ENCODE measurements at places on chromosomes 5 and 9. TPM values are rescaled to one million over a fixed set of nuclear protein-coding genes. Genes with fewer than 3 reads are reported as not detected.

GRCh38 chr5:141649972-141650371 is 1.2 kb downstream of the FCHSD1 start:
- peak overlapping the region; percentile 96 for H3K27ac ChIP-seq
- peaks cover 16% of the 10 kb centered on the region for H3K36me3 ChIP-seq
- H3K4me1 ChIP-seq, result peaks cover 31% of the 10 kb centered on the region
- peak overlapping the region; percentile 92 for H3K4me3 ChIP-seq
- no peak for DNase-seq

DNA sequence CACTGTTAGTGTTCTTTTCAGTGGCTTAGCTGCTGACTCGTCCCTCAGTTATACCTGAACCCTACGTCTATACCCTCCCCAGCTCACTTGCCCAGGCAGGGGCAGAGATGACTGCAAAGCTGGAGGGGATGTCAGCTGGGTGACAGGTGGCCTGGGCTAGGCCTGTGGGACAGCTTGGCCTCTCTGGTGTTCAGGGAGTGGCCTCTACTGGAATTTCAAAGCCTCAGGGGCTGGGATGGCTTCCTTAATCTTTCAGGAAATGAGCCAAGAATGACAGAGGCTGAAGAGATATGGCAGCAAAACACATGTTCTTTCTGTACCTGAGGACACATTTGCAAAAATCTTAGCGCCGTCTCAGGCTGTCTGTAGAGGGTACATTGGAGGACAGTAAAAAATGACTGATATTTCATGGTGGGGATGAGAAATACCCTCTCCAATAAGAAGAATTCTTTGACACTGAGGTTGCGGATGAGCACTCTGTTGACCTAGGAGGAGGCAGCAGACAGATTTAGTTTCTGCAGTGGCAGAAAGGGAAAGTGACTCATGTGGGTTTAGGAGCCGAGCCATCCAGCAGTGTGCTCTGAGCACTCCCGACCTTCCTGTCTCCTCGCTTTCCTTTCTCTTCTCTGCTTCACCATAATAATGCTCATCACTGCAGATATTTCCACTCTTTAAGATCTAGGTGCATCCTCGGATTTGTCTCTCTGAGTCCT is 54.4 kb downstream of the ENTREP1 start:
- no peak overlapping the region for H3K27ac ChIP-seq
- H3K27me3 ChIP-seq, result no peaks in the 10 kb centered on the region
- H3K36me3 ChIP-seq, result no peaks in the 10 kb centered on the region
- H3K4me1 ChIP-seq, result no peaks in the 10 kb centered on the region

- H3K36me3 ChIP-seq, result no peaks in the 10 kb centered on the region
- no peak overlapping the region for H3K4me3 ChIP-seq
- peaks cover 2% of the 10 kb centered on the region for H3K27me3 ChIP-seq
Observed at GRCh38 chr5:74072646-74073045, 446.6 kb downstream of the ARHGEF28 start.

DNA sequence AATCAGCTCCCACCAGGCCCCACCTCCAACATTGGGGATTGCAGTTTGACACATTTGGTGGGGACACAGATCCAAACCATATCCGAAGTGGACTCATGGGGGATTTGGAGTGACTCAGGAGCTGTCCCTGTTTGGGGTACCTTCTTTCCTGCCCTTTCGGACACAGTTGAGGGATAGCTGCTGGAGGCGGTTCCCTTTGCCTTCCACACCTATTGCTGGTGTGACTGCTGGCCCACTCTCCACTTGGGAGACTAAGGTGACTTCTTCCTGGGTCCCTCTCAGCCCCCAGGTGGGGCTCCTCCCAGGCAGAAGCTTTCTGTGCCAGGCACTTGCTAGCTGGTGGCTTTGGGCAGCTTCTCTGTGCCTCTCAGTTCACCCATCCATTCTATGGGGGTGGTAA is 26.6 kb downstream of the LAMC3 start:
- peaks cover 2% of the 10 kb centered on the region for H3K27me3 ChIP-seq
- no peaks in the 10 kb centered on the region for H3K36me3 ChIP-seq
- no peak overlapping the region for H3K27ac ChIP-seq
- DNase-seq, result no peak

DNA sequence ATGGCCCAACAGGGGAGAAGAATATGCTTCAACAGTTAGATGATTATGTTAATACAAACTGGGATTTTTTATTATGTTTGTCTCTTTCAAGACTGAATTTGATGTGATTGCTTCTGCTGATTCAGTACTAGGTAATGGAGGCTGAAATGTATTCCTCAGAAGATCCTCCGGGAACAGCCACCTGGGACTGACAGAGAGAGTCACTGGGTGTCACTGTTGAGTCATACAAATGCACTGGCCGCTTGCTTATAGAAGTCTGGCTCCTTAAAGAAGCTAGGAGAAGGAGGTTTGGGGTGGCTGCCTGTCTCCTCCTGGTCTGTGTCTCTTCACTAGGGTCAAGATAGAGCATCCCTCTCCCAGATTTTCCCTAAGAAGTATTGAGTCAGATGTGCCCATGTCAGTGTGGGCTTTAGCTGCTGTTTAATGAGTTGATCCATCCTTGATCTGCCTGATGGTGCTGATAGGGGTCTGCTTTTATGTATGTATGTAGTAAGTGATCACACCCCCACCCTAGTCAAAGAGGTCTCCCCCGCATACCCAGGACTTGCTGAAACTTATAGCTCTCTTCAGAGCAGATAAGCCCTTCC is 773.4 kb downstream of the BRINP1 start:
- no peaks in the 10 kb centered on the region for H3K36me3 ChIP-seq
- no peak for DNase-seq
- H3K4me1 ChIP-seq, result no peaks in the 10 kb centered on the region
- H3K27ac ChIP-seq, result no peak overlapping the region

- H3K36me3 ChIP-seq, result no peaks in the 10 kb centered on the region
- peaks cover 17% of the 10 kb centered on the region for H3K27me3 ChIP-seq
- no peak overlapping the region for H3K27ac ChIP-seq
- peaks cover 6% of the 10 kb centered on the region for H3K4me1 ChIP-seq
Observed at GRCh38 chr5:66358741-66359140, 214.6 kb downstream of the SREK1 start.

DNA sequence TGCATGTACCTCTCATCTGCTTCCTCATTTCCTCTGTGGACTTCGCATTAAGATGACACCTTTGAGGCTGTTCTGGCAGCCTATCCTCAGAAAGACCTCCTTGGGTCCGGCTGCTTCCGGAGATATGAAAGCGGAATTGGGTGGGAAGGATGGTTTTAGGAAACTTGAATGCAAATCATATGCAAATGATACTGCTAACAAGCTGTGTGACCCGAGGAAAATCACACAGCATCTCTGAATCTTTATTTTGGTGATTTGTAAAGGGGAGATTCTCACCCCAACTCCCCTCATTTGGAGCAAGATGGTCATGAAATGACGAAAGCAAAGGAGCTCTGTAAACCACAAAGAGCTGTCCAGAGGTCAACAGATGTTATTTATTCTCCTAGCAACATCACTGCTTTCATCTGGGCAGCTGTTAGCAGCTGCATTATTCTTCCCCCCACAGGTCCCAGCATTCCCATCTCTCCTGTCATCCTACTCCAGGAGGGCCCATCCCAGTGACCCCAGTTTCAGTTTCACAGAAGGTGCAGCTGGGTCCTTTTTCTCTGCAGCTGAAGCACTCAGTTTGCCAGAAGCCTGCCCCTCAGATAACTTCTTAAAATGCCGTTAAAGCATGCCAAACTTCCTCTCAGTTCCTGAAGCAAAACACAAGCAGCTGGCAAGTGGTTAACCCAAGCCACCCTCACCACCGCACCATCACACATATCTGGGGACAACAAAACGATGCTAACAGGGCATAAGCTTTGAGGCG is 269.5 kb downstream of the SEC61B start:
- peaks cover 7% of the 10 kb centered on the region for H3K4me1 ChIP-seq
- H3K27me3 ChIP-seq, result peaks cover 20% of the 10 kb centered on the region
- peak; percentile 33 for DNase-seq
- no peaks in the 10 kb centered on the region for H3K36me3 ChIP-seq
- H3K4me3 ChIP-seq, result peak overlapping the region; percentile 6

DNA sequence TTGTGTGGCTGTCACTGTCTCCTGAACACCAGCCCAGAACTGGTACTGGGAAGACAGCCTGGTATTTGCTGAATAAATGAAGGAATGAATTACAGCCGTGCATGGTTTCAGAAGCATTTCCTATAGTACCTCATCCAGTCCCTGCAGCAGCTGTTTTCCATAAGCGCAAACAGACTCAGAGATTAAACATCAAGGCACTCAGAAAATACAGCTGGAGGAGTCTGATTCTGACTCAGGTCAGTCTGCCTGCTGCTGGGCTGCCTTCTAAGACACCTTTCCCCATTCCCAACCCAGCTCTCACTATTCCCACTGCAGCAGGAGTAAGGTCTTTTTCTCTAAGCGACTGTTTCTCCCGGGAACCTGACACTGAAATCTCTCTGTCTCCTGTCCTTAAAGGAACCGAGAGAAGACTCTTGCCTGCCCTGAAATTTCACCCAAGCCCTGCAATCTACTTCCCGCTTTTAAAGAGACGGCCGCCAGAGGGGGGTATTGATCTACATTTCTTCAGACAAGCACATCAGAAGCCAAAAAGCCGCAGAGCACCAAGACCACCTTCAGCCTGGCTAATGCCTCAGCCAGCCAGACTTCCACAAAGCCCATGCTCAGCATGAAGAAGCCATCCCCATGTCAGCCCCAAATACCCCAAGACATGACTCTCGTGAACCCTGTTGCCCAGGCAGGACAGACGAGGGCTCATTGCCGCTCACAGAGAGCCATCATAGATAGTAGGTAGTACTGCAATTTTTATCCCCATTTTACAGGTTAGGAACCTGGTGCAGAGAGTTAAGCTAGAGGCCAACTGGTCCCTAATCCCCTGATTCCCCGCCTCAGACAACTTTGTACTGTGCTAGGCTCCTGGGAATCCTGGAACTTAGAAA is 5.4 kb upstream of the FOXI1 start:
- no peak overlapping the region for H3K27ac ChIP-seq
- H3K4me1 ChIP-seq, result peaks cover 4% of the 10 kb centered on the region
- peak; percentile 63 for DNase-seq
- H3K4me3 ChIP-seq, result no peak overlapping the region

DNA sequence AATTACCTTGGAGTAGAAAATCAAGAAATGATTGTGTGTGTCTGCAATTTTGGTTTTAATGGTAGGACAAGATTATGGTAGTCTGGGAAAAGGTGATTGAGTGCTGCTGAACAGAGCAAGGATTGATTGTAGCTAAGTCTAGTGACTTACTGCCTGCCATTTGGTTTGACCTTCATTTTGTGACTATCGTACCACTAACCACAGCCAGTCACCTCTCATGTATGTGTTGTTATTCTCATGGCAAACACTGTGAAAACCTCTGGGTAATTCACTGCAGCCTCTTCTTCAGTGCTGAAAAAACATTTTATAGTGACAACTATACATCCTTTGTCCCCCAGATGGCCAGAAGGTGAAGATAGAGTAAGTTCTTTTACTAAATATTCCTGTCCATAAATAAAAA is 37.5 kb downstream of the CTNNA1 start:
- no peak overlapping the region for H3K27ac ChIP-seq
- H3K36me3 ChIP-seq, result no peaks in the 10 kb centered on the region
- peaks cover 66% of the 10 kb centered on the region for H3K27me3 ChIP-seq
- peaks cover 5% of the 10 kb centered on the region for H3K4me1 ChIP-seq
- no peak overlapping the region for H3K4me3 ChIP-seq
- DNase-seq, result no peak

DNA sequence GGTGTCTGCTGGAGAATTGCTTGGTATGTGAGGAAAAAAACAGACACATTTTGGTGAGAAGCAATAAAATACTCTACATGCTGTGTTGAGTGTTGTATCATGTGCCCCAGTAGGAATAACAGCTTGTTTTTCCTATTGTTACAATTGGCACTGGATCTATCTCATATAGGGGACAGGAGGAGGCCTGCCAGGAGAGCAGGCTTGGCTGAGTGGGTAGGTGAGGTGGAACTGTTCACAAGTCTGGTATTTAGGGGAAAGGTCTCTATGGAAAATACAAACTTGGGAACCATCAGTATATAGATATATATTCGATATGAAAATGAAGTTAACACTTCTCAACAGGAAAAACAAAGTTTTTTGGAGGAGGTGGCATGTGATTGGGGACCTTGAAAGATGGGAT is 9.5 kb upstream of the SH3TC2 start:
- H3K27ac ChIP-seq, result no peak overlapping the region
- H3K4me1 ChIP-seq, result no peaks in the 10 kb centered on the region
- H3K27me3 ChIP-seq, result peaks cover 8% of the 10 kb centered on the region
- no peak for DNase-seq
- H3K36me3 ChIP-seq, result no peaks in the 10 kb centered on the region

The FGF18 gene
- total RNA-seq, result not detected

The QRFP gene
- not detected for total RNA-seq

The SPATA6L gene
- 1.0 TPM for total RNA-seq

Data from activated naive CD8-positive, alpha-beta T cell treated with anti-CD3 and anti-CD28 coated beads, Interleukin-2, amount 10 ng/mL, durations not matched to agents 7 days and 5 days (primary cell).